ENCODE measurements at places on chromosomes 7 and 10.

GRCh38 chr10:126101736-126102135 is 205.4 kb downstream of the FANK1 start:
- DNase-seq, result no peak

DNA sequence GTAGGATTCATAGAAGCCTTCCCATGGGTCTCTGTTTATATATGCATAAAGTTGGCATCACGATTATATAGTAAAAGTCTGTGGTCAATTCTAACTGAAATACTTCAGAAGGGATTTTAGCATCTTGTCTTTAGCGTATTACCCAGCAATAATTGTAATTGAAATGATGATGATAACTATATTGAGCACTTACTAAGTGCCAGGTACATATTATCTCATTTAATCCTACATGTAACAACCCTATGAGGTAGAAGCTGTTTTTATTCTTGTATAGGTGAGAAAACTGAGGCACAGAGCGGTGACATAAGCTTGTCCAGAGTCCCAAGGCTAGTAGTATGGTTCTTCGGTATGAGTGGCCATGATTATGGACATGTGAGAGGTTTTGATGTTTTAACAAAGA is 33.8 kb downstream of the PANK1 start:
- DNase-seq, result no peak

- DNase-seq, result no peak
Observed at GRCh38 chr7:74455928-74456327, 2.2 kb downstream of the GTF2IRD1 start.

- no peak for DNase-seq
Observed at GRCh38 chr7:41688012-41688625, 14.8 kb downstream of the INHBA start.

Measured in suprapubic skin (tissue), 4 donors.